Vagina (tissue), 2 donors: ENCODE measurements at places on chromosomes 13 and 19. TPM values are rescaled to one million over a fixed set of nuclear protein-coding genes. Genes with fewer than 3 reads are reported as not detected.

- DNase-seq: no peak
- no peaks in the 10 kb centered on the region for H3K27me3 ChIP-seq
- no peak overlapping the region for H3K4me3 ChIP-seq
These were observed 50.5 kb downstream of the PDS5B start for GRCh38 chr13:32636711-32637110.

DNA sequence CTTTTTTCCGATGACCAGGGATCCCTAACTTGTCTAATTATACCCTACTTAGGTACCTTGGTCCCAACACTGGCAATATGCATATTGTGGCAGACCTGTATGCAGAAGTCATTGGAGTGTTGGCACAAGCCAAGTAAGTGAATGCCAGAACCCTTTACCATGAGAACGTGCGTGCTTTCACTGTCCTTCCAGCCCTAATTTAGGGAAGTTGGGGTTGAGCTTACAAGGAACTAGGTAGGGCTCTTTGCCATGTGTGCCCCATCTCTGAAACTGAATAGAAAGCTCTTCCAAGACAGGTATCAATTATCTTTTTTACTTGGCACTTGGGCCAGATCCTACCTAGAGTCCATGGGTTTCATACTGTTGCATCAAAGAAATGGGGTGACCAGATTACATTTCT, 93.2 kb downstream of the FRY start:
- H3K27me3 ChIP-seq: no peaks in the 10 kb centered on the region
- peaks cover 7% of the 10 kb centered on the region for H3K4me1 ChIP-seq
- no peak for DNase-seq
- no peak overlapping the region for H3K4me3 ChIP-seq
- no peaks in the 10 kb centered on the region for H3K36me3 ChIP-seq

DNA sequence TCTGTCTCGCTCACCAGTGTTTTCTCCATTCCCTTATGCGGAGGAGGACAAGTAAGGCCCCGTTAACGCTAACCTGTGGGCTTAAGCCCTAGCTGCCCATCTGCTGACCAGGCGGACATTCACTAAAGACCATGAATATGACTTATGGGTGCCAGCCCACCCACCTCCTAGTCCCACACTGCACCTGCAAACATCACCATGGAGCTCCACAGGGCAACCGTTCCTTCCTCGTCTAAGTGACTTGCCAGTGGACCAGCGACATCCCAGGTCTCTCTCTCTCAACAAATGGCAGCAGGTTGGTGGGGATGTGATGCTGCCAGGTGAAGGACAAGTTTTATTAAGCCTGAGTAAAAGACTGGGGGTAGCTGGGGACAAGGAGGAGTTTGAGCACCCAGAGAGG, 55.2 kb downstream of the CCDC70 start:
- H3K4me1 ChIP-seq: no peaks in the 10 kb centered on the region
- no peaks in the 10 kb centered on the region for H3K27me3 ChIP-seq
- no peak overlapping the region for H3K27ac ChIP-seq
- DNase-seq: peak; percentile 55
- H3K36me3 ChIP-seq: no peaks in the 10 kb centered on the region

The KLK3 gene
- not detected for total RNA-seq

The CEBPA gene
- total RNA-seq: 38.3 TPM

DNA sequence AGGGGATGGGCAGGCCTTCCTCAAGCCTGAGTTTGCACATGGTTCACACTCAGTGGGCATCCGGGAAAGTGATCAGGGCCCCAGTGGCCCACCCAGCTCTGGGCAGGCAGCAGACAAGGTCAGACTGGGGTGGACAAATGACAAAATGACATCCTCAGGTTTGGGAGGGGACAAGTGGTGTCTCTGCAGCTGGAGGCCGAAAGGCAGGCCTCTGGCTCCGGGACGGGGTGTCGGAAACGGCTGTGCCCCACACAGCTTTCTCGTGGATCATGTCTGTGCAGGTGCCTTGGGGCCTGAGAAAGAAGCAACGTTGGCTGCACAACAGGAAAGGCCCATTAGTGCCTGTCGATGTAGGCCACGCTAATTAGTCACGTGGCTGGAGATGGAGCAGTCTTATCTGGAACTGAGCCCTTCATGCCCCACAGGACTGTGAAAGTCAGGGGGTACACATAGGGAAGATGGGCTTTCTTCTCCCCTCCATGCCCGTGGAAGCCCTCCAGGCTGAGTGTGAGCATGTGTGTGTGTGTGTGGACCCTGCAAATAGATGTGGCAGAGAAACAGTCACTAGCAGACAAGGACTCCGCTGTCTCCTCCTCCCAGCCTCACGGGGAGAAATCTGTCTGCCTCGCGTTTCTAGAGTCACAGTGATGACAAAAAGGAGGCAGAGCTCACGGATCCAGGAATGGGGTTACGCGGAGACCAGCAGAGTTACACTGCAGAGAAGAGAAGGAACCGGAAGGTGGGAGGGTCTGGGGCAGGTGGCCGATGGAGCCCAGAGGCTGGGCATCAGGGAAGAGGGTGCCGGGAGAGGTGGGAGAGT, 44.2 kb downstream of the CHST8 start:
- H3K4me1 ChIP-seq: no peaks in the 10 kb centered on the region
- H3K27me3 ChIP-seq: no peaks in the 10 kb centered on the region
- no peaks in the 10 kb centered on the region for H3K36me3 ChIP-seq
- DNase-seq: peak; percentile 77
- H3K4me3 ChIP-seq: no peak overlapping the region
- H3K27ac ChIP-seq: no peak overlapping the region

The ZNF577 gene
- total RNA-seq: 14.2 TPM

DNA sequence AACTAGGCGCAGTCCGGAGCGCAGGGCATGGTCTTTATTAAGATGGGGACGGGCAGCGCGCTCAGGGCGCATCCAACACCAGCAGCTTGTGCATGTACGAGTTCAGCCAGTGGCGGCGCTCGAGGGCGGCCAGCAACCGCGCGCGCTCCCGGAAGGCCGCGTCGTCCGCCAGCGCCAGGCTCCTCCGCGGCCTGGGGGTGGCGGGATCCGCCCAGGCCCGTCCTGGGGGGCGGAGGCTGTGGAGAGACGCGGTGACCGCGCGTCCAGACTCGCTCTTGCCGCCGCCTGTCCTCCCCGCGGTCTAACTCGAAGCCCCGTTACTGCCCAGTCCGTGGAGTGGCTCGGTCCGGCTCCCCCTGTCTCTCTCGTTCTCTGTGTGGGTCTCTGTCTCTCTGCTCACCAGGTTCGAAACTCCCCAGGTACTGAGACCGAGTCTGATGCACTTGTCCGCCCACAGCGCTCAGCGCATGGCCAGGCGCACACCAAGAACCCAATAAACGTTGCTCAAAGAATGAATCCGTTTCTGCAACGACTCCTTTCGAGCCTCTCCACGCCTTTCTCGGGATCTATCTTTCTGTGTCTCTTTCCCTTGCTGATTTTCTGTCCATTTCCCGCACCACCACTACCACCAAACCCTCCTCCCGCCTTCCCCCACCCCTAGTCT, 702 bp downstream of the PTH2 start:
- H3K27me3 ChIP-seq: peaks cover 40% of the 10 kb centered on the region
- H3K27ac ChIP-seq: no peak overlapping the region
- H3K4me1 ChIP-seq: peaks cover 27% of the 10 kb centered on the region
- no peak overlapping the region for H3K4me3 ChIP-seq
- no peaks in the 10 kb centered on the region for H3K36me3 ChIP-seq

DNA sequence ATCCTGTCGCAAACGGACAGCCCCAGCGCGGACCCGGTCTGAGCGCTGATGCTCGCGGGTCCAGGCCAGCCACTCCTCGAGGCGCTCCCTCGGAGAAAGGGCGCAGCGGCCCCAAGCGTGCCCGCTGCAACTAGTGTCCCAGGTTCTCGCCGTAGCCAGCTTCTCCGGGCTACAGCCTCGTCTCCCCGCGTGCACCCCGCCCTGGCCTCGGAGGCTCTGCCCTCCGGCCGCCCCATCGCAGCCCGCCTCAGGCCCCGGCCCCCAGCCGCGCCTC, 487 bp downstream of the FLT1 start:
- DNase-seq: no peak
- H3K4me1 ChIP-seq: peaks cover 25% of the 10 kb centered on the region
- peak overlapping the region; percentile 49 for H3K27ac ChIP-seq
- H3K36me3 ChIP-seq: no peaks in the 10 kb centered on the region

The SHFL gene
- total RNA-seq: 46.9 TPM

- H3K36me3 ChIP-seq: no peaks in the 10 kb centered on the region
- no peak for DNase-seq
- no peaks in the 10 kb centered on the region for H3K27me3 ChIP-seq
- H3K4me1 ChIP-seq: no peaks in the 10 kb centered on the region
- no peak overlapping the region for H3K27ac ChIP-seq
- H3K4me3 ChIP-seq: no peak overlapping the region
These were observed 503.4 kb downstream of the TBC1D4 start for GRCh38 chr13:74978591-74978990.

The SLC25A41 gene
- total RNA-seq: not detected

DNA sequence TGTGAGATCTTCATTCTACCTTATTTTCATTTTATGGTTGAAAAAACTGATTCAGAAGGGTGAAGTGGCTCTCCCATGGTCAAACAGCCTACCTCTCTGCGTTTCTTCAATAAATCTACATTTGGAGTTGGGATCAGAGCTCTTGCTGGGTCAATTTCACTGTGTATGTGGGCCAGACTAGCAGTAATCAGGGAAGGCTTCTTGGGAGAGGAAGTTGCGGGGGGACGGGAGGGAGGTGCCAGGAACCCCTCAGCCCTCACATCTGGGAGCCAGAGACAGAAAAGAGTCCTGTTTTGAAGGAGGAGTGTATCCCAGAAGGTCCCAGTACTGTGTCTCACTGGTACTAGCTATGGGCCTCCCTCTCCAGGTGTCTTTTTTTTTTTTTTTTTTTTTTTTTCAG, 934 bp downstream of the KXD1 start:
- peaks cover 37% of the 10 kb centered on the region for H3K4me1 ChIP-seq
- H3K4me3 ChIP-seq: peak overlapping the region; percentile 98
- DNase-seq: no peak
- peak overlapping the region; percentile 98 for H3K27ac ChIP-seq
- H3K36me3 ChIP-seq: no peaks in the 10 kb centered on the region
- no peaks in the 10 kb centered on the region for H3K27me3 ChIP-seq

The ZNF708 gene
- total RNA-seq: 12.5 TPM

DNA sequence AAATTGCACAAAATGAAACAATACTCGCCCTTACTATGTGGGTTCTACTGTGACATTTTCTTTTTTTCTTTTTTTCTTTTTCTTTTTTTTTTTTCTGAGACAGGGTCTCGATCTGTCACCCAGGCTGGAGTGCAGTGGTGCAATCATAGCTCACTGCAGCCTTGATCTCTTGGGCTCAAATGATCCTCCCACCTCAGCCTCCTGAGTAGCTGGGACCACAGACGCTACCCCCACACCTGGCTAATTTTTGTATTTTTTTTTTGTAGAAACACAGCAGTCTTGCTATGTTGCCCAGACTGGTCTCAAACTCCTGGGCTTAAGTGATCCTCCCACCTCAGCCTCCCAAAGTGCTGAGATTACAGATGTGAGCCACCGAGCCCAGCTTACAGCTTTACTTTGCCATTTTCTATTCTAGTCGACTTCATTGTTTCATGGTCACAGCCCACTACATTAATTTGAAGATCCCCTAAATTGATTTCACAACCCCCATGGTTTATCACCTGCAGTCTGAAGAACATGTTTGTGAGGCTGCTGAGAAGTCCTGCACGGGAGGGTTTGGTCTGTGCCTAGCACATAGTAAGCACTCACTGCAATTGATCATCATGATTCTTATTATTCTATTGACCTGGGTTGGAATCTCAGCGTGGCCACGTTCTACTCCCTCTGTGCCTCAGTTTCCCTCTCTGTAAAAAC, 3.8 kb downstream of the BCL3 start:
- H3K27me3 ChIP-seq: no peaks in the 10 kb centered on the region
- no peak for DNase-seq
- H3K36me3 ChIP-seq: peaks cover 10% of the 10 kb centered on the region
- peaks cover 80% of the 10 kb centered on the region for H3K4me1 ChIP-seq

DNA sequence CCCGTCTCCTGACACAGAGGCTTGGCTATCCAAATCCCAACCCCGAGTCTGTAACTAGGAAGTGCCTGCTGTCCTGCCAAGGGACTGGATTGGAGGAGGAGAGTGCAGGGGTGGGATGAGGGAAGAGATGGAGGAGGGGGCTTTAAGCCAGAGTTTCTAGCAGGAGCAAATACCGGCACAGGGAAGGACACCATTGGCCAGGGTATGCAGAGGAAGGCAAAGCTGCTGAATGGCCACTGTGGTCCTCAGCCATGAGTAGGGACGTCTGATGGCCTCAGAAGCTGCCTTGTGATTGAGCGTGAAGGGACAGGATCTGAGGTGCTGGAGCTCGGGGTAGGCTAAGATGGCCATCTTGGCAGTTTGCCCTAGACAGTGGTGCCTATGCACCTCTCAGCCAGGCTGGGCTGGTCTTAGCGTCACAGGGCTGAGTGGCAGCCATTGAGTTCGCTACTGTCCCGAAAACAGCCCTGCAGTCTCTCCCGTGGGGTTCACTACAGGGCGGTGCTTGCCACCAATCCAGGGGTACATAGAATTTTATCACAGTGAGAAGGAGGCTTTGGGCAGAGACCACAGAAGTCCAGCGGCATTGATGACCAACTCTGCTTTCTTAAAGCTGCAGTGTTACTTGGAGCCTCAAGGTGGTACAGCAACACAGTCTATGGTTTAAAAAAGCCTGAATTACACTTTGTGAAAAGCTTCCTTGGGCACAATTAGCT, 61.8 kb downstream of the AKAP11 start:
- H3K27ac ChIP-seq: no peak overlapping the region
- DNase-seq: no peak
- H3K4me1 ChIP-seq: no peaks in the 10 kb centered on the region
- no peaks in the 10 kb centered on the region for H3K36me3 ChIP-seq

GRCh38 chr13:111251646-111252445, 68.6 kb upstream of the TEX29 start:
- no peaks in the 10 kb centered on the region for H3K27me3 ChIP-seq
- no peak for DNase-seq
- H3K4me3 ChIP-seq: no peak overlapping the region
- peaks cover 22% of the 10 kb centered on the region for H3K4me1 ChIP-seq
- H3K36me3 ChIP-seq: peaks cover 5% of the 10 kb centered on the region

- DNase-seq: no peak
- peak overlapping the region; percentile 23 for H3K4me3 ChIP-seq
- no peaks in the 10 kb centered on the region for H3K36me3 ChIP-seq
- H3K27ac ChIP-seq: peak overlapping the region; percentile 34
These were observed 5.5 kb downstream of the SACS start for GRCh38 chr13:23427881-23428528.
